ENCODE measurements at places on chromosomes 13 and 19.

DNA sequence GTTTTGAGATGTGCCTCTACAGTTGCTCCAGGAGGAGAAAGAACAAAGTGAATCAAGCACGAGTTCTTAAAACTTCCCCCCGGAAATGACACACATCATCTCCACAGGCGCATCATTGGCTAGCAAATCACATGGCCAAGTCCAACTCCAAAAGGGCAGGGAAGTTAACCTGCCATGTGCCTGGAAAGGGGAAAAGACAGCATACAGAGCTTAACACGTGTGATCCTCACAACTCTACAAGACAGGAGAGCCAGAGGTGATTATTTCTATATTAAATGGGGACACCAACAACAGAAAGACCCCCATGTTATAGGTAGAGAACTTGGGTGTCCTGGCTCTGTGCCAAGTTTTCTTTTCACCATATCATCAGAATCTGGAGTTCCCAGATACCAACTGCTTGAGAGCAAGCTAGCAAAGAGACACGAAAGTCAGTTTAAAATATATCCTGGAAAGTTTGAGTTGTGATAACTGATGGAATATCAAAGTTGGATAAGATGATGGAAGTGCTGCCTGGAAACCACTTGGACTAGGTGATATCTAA lies 871.1 kb downstream of the UQCRFS1 start:
- no peak for DNase-seq

GRCh38 chr13:109790942-109791605 lies 4.7 kb upstream of the IRS2 start:
- DNase-seq, result no peak

DNA sequence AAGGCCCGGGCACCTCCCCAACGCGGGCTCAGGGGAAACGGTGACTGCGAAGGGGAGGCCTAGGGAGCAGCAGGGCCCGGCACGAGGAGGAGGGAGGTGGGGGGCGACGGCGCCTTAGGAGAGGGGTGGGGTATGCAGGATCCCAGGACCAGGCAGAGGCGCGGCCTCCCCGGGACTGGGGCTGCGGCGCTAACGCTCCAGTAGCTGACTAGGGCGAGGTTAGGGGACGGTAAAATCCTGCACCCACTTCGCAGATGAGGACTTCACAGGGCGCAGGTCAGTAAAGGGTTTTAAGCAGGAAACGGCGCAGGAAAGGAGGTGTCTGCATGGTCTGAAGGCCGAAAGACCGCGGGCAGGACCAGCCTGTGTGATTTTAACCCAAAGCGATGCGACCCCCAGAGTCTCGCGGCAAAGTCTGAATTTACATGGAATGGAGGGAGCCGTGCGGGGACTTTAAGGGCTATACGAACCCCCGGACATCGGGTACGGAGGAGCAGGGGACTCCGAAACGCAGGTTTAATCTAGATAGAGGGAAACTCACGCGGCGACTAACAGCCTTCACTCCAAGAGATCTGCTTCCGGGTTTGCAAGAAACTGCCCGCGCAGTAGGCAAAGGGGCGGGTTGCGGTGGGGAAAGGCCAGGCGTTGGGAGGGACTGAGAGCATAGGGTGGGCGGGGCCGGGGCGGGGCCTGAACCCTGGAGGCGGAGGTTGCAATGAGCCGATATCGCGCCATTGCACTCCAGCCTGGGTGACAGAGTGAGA lies at the start of gene ZNF665:
ZNF665 (minus strand) TSS at position 588 of the 764 bp plus-strand sequence. CDS start 10,460 bp downstream, outside the sequence.
- peak; percentile 46 for DNase-seq

DNA sequence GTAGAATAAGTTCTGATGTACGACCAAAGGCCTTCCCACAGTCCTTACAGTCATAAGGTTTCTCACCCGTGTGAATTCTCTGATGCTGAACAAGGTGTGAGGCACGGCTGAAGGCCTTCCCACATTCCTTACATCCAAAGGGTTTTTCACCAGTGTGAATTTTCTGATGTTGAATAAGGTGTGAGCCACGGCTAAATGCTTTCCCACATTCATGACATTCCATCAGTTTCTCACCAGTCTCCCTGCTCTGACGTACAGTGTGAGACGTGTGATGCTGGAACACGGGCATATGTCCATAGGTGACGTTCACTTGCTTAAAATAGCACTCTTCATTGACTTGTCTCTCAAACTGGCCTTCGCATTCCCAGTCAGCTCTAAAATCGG lies 31.0 kb upstream of the COX7A1 start:
- DNase-seq, result no peak

GRCh38 chr19:16301999-16302694 lies 22.5 kb upstream of the KLF2 start:
- DNase-seq, result no peak

DNA sequence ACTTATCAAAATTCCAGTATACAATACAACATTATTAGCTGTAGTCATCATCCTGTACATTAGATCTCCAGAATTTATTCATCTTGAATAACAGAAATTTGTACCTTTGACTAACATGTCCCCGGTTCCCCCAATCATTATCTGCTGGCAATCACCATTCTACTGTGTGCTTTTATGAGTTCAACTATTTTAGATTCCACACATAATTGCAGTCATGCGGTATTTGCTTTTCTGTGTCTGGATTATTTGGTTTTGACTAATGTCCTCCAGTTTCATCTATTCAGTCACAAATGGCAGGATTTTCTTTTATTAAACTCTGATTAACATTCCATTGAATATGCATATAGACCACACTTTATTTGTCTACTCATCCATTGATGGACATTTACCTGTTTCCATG lies 530.7 kb upstream of the SLITRK1 start:
- no peak for DNase-seq

DNA sequence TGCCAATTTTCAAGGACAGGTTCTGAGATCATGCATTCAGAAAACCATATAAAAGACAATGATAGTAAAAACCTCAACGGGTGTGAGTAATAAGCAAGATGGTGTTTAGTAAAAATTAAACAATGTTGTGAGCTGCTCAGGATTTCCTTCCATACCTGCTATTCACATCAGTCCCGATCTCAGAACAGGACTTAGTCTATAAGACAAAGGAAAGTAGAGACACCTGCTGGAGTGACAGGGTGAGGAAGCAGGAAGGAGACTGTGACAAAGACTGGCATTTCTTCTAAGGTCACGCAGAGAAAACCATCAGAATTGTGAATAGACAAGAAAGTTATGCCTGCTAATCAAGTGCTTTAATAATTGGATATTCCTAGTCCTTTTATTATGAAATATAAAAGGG lies 648.0 kb downstream of the DACH1 start:
- DNase-seq, result no peak

- DNase-seq, result no peak
Observed at GRCh38 chr19:41555748-41556147, 20.2 kb upstream of the CEACAM21 start.

DNA sequence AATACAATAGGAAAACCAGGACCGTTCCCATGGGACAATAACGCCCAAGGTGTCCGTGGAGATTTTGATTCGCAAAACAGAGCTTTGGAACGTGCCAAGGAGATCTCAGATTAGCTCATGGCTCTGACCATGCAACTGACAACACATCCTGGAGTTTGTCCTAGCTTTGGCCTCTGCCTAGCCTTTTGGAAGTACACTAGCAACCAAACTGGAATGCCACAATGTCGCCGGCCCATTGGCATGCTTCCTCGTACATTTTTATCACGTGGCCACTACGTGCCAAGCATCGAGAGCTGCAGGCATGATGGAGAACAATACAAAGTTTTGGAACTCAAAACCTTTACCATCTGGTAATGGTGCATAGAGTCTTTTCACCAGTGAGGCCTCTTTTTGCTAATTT lies 256.5 kb downstream of the DCLK1 start:
- no peak for DNase-seq

- no peak for DNase-seq
Observed at GRCh38 chr19:15456871-15457700, 7.3 kb downstream of the RASAL3 start.

DNA sequence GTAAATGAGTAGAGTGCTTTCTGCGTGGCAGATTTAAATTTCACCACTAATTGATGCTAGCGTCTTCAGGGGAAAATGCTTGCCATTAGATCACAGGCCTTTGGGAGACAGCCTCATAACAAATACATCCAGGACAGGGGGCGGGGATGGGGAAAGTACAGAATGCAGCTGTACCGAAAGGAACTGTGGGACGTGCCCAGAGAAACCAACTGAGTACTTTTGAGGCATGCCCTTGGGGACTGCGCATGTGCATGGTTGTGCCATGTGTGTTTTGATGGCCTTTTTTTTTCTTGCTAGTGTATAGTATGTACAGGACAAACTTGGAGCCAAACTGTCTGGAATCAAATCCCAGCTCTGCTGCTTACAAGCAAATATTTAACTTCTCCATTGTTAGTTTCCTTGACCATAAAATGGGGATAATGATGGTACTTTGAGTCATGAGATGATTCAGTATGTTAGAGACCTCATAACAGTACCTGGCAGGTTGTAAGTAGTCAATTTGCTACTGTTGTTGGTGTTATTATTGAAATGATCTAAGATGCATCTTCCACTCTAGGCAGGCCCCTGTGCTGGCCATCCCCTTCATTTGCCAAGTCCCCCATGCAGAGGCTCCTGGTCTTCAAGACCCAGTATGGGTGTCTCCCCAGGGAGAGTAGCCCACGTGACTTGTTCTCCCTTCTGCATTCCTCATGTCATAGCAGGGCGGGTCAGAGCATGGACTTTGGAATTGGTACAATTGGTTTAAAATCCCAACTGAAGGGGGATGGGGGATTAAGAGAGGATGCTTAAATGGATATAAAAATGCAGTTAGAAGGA lies 68.3 kb upstream of the NPAS1 start:
- no peak for DNase-seq

- no peak for DNase-seq
Observed at GRCh38 chr13:81320516-81320915, 979.6 kb upstream of the SPRY2 start.

GRCh38 chr13:20360041-20360491 lies 127.9 kb upstream of the GJB6 start:
- no peak for DNase-seq

DNA sequence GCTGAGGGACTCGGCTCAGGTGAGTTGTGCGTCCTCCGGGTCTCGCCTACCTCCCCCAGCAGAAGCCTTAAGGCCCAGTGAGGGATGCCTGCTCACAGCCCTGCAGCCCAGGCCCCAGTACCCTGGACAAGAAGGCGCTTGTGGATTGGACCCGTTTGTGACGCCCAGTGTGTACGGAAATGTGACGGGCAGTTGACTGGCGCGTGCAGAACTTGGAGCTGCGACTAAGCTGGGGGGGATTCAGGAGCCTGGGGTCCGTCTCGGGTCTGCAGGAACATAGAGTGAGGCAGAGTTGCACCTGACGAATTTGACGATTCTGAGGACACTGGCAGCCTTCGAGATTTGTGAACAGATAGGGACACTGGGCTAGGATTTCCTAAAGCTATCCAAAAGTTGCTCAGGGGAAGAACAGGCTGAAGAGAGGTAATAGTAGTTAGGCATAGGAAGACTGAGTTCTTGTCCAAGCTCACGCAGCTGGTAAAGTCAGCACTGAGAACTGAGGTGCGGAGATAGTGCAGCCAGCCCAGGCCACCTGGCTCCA lies 519 bp downstream of the ZNF551 start:
- DNase-seq, result no peak

DNA sequence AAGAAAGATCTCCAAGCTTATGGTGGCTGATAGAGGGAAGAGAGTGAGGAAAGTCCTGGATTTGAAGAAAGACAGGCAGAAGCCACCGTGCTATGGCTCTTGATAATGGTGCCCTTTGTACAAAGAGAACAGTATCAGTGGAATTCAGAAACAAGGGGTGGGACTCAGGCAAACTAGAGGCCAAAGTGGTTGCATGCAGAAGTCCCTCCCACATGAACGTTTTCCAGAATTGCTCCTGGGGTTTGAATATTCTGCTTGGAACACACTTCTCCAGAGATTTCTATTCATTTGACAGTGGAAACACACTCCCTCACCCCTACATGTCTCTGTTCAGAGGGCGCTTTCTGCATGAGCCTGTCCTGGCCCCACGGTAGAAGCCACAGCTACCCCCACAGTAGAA lies 10.1 kb upstream of the MBNL2 start:
- DNase-seq, result no peak

DNA sequence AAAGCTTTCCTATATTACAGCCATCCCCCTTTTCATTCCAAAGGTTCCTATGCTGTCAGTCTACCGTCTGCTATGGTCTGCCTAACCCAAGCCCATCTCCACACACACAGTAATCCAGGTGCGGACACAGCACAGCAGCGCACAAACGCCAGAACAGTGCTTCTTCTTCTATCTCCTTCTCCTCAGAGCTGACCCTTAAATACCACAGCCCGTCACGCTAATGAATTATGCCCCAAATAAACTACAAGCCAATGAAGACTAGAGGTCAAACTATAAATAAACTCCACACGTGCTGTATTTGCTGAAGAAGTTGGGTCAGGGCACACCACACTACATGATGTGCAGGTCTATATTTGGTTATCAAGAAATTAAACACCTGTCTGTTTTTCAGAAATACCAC lies 71.8 kb downstream of the TBC1D4 start:
- no peak for DNase-seq

Measured in stimulated activated CD4-positive, alpha-beta T cell treated with anti-CD3 and anti-CD28 coated beads, Interleukin-1b, Interleukin-23, amount 100 ng/mL, for 1 hour (primary cell).